T-cell (primary cell): ENCODE measurements at places on chromosomes 1 and 21. TPM values are rescaled to one million over a fixed set of nuclear protein-coding genes. Genes with fewer than 3 reads are reported as not detected.

Gene VANGL2
- total RNA-seq: 0.16 TPM

Gene FOXD2
- 0.76 TPM for total RNA-seq

Gene BMP8B
- 0.76 TPM for total RNA-seq

Gene CYP2J2
- total RNA-seq: 0.66 TPM

Gene PTGFR
- total RNA-seq: 0.13 TPM

Gene AZIN2
- 10.7 TPM for total RNA-seq

GRCh38 chr1:206012086-206012859 lies 9.1 kb upstream of the RAB7B start:
- no peak overlapping the region for H3K4me3 ChIP-seq
- no peak overlapping the region for H3K27ac ChIP-seq
- no peaks in the 10 kb centered on the region for H3K27me3 ChIP-seq
- no peaks in the 10 kb centered on the region for H3K36me3 ChIP-seq
- peaks cover 8% of the 10 kb centered on the region for H3K4me1 ChIP-seq

GRCh38 chr1:229000187-229000586 lies 264.9 kb downstream of the RHOU start:
- no peaks in the 10 kb centered on the region for H3K36me3 ChIP-seq
- H3K4me1 ChIP-seq: peaks cover 13% of the 10 kb centered on the region
- H3K4me3 ChIP-seq: no peak overlapping the region
- no peak overlapping the region for H3K27ac ChIP-seq
- DNase-seq: no peak

- H3K4me1 ChIP-seq: no peaks in the 10 kb centered on the region
- H3K4me3 ChIP-seq: no peak overlapping the region
Measured at GRCh38 chr1:181479137-181479745, 4.1 kb upstream of the CACNA1E start.

GRCh38 chr21:40684726-40685125 lies 162.2 kb downstream of the DSCAM start:
- no peak overlapping the region for H3K4me3 ChIP-seq
- no peak overlapping the region for H3K27ac ChIP-seq
- no peak for DNase-seq
- no peaks in the 10 kb centered on the region for H3K36me3 ChIP-seq
- no peaks in the 10 kb centered on the region for H3K4me1 ChIP-seq

- no peak for DNase-seq
- H3K36me3 ChIP-seq: no peaks in the 10 kb centered on the region
- no peaks in the 10 kb centered on the region for H3K27me3 ChIP-seq
- H3K27ac ChIP-seq: no peak overlapping the region
- H3K4me3 ChIP-seq: no peak overlapping the region
- peaks cover 45% of the 10 kb centered on the region for H3K4me1 ChIP-seq
Measured at GRCh38 chr1:31875636-31876236, 59.9 kb upstream of the SPOCD1 start.

- H3K36me3 ChIP-seq: no peaks in the 10 kb centered on the region
- no peak for DNase-seq
- H3K27me3 ChIP-seq: no peaks in the 10 kb centered on the region
- no peaks in the 10 kb centered on the region for H3K4me1 ChIP-seq
- H3K4me3 ChIP-seq: no peak overlapping the region
Measured at GRCh38 chr1:68287241-68287640, 54.9 kb upstream of the WLS start.

DNA sequence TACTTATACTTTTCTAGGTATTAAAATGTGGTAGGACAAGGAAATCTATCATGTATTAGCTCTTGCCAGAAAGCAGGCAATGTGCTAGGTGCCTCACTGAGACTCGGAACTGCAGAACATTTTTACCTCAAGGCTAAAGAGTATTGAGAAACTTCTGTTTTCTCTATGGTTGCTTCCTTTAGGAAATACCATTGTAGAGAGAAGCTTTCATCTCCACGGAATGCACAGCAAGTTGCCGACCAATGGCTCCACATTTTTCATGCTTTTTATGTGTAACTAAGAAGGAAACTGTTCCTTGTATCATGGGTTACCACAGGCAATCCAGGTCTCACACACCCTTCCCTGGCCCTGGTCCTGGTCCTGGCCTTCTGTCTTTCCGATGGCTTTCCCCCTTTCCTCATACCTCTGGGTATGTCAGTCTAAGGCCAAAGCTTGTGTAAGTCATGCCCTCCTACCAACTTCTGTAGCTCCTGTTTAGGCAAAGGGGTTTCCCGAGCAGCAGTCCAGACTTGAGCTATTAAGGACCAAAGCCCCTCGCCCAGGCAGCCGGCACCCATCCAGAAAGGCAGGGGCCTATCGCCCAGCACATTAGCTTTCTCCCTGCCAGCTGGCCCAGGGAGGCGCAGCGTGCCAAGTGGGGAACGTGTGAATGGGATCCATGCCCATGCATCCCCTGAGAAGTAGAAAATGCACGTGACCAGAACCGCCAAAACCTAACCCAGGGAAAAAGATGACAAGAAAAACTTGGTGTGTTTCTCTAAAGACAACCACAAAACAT lies 225.0 kb downstream of the PBX1 start:
- no peak overlapping the region for H3K4me3 ChIP-seq
- DNase-seq: no peak
- no peaks in the 10 kb centered on the region for H3K27me3 ChIP-seq
- no peaks in the 10 kb centered on the region for H3K4me1 ChIP-seq
- no peak overlapping the region for H3K27ac ChIP-seq

DNA sequence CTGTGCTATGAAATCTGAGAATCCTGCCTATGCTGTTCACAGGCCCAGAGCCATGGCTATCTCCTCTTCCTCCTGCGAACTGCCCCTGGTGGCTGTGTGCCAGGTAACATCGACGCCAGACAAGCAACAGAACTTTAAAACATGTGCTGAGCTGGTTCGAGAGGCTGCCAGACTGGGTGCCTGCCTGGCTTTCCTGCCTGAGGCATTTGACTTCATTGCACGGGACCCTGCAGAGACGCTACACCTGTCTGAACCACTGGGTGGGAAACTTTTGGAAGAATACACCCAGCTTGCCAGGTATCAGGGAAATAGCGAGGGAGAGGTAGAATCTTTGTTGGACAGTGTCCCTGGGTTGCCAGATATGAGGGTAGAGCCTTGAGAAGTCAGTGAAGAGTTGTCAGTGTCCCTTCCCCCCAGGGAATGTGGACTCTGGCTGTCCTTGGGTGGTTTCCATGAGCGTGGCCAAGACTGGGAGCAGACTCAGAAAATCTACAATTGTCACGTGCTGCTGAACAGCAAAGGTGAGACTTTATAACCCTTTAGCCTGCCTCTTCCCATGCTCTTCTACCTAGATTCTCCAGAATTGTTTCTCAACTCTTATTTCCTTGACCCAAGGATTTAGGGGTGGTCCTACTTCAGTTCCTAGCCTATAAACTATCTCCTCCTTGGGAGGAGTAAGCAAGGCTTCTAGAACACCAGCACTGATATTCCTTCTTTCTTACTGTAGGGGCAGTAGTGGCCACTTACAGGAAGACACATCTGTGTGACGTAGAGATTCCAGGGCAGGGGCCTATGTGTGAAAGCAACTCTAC lies 1.4 kb downstream of the NIT1 start:
- H3K27ac ChIP-seq: peak overlapping the region; percentile 89
- H3K4me3 ChIP-seq: no peak overlapping the region
- peak; percentile 33 for DNase-seq
- no peaks in the 10 kb centered on the region for H3K27me3 ChIP-seq

DNA sequence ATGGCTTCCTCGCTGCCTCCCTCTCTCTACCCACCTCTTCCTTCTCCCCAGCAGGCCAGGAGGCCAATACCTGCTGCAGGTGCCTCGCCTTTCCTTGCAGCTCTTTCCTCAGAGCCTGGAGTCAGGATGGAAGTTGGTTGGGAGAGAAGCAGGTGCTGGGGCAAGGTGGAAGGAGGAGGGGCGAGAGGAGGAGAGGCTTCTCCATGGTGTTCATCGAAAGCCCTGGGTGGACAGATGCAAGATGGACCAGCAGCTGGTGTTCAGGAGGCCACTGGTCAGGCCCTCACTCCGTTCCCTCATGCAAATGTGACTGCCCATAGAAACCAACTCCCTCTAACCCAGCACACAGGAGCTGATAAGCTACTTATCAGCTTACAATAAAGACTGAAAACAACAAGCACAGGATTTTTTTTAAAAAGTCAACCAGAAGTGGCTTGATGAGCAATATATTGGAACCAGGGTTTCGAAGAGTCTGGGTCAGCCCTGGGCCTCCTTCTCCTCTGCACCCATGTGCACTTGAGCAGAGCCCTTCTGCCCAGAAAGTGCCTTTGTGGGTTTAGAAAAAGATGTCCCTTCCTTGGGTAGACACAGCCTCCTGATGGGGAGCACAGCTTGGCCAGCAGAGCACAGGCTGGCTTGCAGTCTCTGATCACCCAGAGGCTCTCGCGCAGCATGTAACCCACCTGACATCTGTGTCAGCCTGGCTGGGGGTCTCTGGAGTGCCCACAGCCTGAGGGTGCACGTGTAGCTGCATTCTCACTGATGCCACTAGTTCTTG lies 16.6 kb upstream of the GSTM4 start:
- no peaks in the 10 kb centered on the region for H3K36me3 ChIP-seq
- H3K4me3 ChIP-seq: no peak overlapping the region
- peaks cover 23% of the 10 kb centered on the region for H3K27me3 ChIP-seq
- no peak for DNase-seq
- peaks cover 29% of the 10 kb centered on the region for H3K4me1 ChIP-seq
- no peak overlapping the region for H3K27ac ChIP-seq

- H3K27ac ChIP-seq: no peak overlapping the region
- H3K4me3 ChIP-seq: no peak overlapping the region
- DNase-seq: no peak
- H3K4me1 ChIP-seq: no peaks in the 10 kb centered on the region
Measured at GRCh38 chr1:104855550-104855949, 1105.9 kb downstream of the AMY1C start.

DNA sequence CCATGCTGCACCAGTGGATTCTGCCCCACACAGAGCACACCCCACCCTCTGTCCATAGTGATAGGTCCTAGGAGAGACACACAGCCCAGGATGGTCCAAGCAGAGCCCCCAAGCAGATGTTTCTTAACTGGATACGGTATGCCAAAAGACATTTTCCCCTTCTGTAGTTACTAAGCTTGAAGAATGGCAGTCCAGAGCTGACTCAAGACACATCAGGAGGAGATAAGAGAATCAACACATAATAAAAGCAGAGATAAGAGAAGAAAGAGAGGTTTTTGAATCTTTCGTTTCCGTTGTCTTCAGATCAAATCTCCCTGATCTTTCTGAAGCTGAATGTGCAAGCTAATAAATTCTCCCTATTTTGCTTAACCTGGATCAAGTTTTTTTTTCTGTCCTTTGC lies 21.8 kb upstream of the CASQ2 start:
- H3K27me3 ChIP-seq: peaks cover 2% of the 10 kb centered on the region
- no peak overlapping the region for H3K27ac ChIP-seq
- no peak for DNase-seq
- no peaks in the 10 kb centered on the region for H3K36me3 ChIP-seq

DNA sequence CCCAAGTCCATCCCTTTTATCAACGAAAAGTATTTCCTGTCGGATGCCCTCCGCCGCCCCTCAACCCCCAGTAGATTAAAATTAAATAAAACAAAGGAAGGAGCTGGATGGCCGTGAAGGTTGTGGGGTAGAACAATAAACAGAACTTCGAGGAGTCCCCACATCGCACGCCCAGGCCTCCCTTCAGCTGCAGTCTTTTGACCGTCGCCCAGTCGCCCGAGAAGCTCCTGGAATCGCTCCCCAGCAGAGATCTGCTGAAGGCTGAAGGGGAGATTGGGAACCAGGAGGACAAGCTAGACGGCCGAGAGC lies 905 bp downstream of the BARHL2 start:
- H3K36me3 ChIP-seq: no peaks in the 10 kb centered on the region
- no peak for DNase-seq
- no peak overlapping the region for H3K27ac ChIP-seq
- H3K27me3 ChIP-seq: peaks cover 16% of the 10 kb centered on the region
- peaks cover 30% of the 10 kb centered on the region for H3K4me1 ChIP-seq
- H3K4me3 ChIP-seq: no peak overlapping the region

GRCh38 chr1:12477936-12478611 lies 139.9 kb downstream of the DHRS3 start:
- peak overlapping the region; percentile 48 for H3K27ac ChIP-seq
- no peak for DNase-seq
- H3K4me1 ChIP-seq: peaks cover 77% of the 10 kb centered on the region
- no peaks in the 10 kb centered on the region for H3K36me3 ChIP-seq
- peak overlapping the region; percentile 2 for H3K4me3 ChIP-seq

- no peaks in the 10 kb centered on the region for H3K4me1 ChIP-seq
- no peak for DNase-seq
- H3K27ac ChIP-seq: no peak overlapping the region
- H3K27me3 ChIP-seq: peaks cover 5% of the 10 kb centered on the region
- H3K36me3 ChIP-seq: no peaks in the 10 kb centered on the region
Measured at GRCh38 chr1:84701376-84701775, 11.1 kb upstream of the SSX2IP start.

- H3K36me3 ChIP-seq: no peaks in the 10 kb centered on the region
- no peak overlapping the region for H3K4me3 ChIP-seq
- DNase-seq: no peak
- no peak overlapping the region for H3K27ac ChIP-seq
- no peaks in the 10 kb centered on the region for H3K4me1 ChIP-seq
Measured at GRCh38 chr1:86277936-86278335, 118.2 kb downstream of the ODF2L start.

GRCh38 chr1:24967962-24968361 lies 37.9 kb upstream of the RUNX3 start:
- no peak overlapping the region for H3K27ac ChIP-seq
- H3K4me3 ChIP-seq: no peak overlapping the region
- peaks cover 83% of the 10 kb centered on the region for H3K4me1 ChIP-seq
- peaks cover 11% of the 10 kb centered on the region for H3K27me3 ChIP-seq
- no peaks in the 10 kb centered on the region for H3K36me3 ChIP-seq

GRCh38 chr1:205122489-205122882 lies 708 bp upstream of the RBBP5 start:
- H3K4me3 ChIP-seq: peak overlapping the region; percentile 88
- no peak for DNase-seq
- no peaks in the 10 kb centered on the region for H3K27me3 ChIP-seq
- peak overlapping the region; percentile 99 for H3K27ac ChIP-seq
